ENCODE measurements at places on chromosomes 4 and X.

GRCh38 chrX:93585661-93586060 lies 87.7 kb downstream of the NAP1L3 start:
- H3K4me3 ChIP-seq: no peak overlapping the region
- no peaks in the 10 kb centered on the region for H3K36me3 ChIP-seq
- H3K27me3 ChIP-seq: no peaks in the 10 kb centered on the region
- H3K4me1 ChIP-seq: no peaks in the 10 kb centered on the region
- no peak for DNase-seq

GRCh38 chr4:23332313-23332712 lies 557.5 kb downstream of the PPARGC1A start:
- H3K27ac ChIP-seq: peak overlapping the region; percentile 21
- H3K36me3 ChIP-seq: no peaks in the 10 kb centered on the region
- no peaks in the 10 kb centered on the region for H3K27me3 ChIP-seq
- no peak for DNase-seq
- peaks cover 35% of the 10 kb centered on the region for H3K4me1 ChIP-seq

DNA sequence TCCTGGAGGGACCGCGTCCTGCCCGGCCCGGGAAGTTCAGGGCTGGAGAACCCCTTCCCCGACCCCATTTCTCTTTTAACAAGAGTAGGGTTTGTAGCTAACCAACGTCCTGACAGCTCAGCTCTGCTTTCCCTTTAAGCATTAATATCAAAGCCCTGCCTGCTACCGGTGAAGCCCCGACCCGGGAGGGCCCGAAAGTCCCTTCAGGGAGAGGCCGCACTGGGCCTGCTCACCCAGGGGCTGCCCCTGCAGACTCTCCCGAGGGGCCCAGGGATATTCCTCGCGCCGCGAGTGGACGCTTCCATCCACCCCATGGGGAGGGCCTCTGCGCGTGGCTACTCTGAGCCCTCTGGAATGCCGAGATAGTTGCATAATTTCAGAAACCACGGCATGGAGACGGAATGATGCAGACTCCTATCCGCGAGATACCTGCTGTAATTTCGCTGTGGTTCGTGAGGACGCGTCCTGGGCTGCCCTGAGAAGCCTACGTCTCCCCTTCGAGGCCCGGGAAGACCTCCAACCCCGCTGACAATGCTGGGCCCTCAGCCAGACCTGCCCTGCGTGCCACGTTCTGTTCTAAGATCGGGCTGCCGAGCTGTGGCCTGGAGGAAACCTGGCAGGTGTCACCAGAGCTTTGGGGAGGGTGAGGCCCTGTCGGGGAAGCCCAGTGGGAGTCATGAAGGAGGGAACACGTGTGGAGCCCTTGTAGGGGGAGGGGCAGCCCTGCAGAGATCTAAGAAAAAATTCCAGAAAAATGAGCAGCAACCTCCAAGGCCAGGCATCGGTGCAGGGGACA lies 999 bp upstream of the CTBP1 start:
- DNase-seq: peak; percentile 73
- peaks cover 69% of the 10 kb centered on the region for H3K4me1 ChIP-seq
- H3K27me3 ChIP-seq: no peaks in the 10 kb centered on the region

DNA sequence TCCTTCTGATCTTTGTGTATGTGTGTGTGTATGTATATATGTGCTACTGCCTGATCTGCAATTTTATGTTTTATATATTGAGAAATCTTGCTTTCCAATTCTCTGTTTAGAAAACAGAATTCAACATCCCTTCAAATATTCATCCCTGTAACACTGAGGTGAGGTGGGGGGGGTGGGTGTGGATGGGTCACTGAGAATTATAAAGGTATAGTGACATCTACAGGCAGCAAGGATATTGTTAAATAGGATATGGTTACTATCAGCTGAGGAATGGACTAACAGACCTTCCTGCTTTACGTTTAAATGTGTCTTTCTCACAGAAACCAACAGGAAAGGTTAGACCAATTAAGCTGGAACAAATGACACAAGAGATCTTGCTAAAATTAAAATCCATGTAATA lies 19.0 kb upstream of the MAGEB2 start:
- no peaks in the 10 kb centered on the region for H3K4me1 ChIP-seq
- DNase-seq: no peak
- H3K27me3 ChIP-seq: no peaks in the 10 kb centered on the region
- H3K36me3 ChIP-seq: no peaks in the 10 kb centered on the region
- no peak overlapping the region for H3K27ac ChIP-seq
- H3K4me3 ChIP-seq: no peak overlapping the region

DNA sequence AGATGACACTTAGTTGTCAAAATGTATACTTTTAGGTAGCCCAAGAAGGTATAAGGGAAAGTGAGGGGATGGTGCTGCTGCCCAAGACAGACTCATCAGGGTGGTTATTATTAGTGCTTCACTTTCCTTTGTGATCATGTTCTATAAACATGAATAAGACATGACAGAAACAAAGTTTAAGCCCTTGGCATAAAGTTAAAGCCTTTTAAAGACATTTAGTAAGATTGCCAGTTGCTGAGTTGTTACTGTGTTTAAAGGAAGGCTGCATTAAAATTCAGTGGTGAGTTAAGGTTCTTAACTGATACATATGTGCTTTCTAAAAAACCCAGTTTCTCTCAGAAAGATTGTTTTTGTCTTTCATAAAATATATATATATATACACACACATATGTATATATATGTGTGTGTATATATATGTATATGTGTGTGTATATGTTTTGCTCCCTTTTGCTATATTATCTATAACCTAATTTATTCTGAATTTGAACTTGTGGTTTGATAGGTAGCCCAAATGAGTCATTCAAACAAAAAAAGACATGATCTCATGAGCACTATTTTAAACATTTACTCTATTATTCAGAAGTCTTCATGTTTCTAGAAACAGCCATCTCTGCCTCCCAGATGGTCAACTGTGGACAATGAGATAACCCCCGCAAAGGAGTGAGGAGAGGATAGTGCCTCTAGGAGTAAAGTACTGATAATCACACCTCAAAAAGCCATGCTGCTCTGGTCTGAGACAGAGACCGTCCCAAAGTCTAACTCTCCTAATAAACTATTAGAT lies 98.1 kb upstream of the OTUD4 start:
- no peak overlapping the region for H3K27ac ChIP-seq
- no peaks in the 10 kb centered on the region for H3K36me3 ChIP-seq
- no peak for DNase-seq
- no peaks in the 10 kb centered on the region for H3K4me1 ChIP-seq

DNA sequence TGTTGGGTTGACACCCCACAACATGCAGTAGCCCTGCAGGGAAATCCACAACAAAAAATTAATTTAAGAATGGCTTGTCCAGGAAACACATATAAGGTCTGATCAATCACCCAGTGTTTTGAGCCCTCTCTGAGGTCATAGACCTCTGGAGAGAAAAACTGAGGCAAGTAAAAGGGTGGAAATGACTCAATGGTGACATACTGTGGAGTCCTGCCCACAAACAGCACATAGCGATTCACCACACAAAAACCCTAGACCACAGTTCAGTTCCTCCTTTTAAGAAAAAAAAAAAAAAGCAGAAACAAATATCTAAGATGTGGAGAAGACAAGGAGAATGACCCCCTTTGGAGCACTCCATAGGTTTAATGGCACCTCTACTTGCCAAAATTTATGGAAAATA lies 2691.0 kb downstream of the PCDH7 start:
- H3K4me1 ChIP-seq: no peaks in the 10 kb centered on the region
- H3K36me3 ChIP-seq: no peaks in the 10 kb centered on the region
- no peak for DNase-seq

- no peaks in the 10 kb centered on the region for H3K36me3 ChIP-seq
- H3K27ac ChIP-seq: no peak overlapping the region
- no peaks in the 10 kb centered on the region for H3K4me1 ChIP-seq
- no peak for DNase-seq
Measured at GRCh38 chr4:123378794-123379193, 17.8 kb upstream of the SPRY1 start.

Data from activated CD8-positive, alpha-beta T cell treated with anti-CD3 and anti-CD28 coated beads for 36 hours (primary cell).